ENCODE measurements at places on chromosomes 11 and 22.

DNA sequence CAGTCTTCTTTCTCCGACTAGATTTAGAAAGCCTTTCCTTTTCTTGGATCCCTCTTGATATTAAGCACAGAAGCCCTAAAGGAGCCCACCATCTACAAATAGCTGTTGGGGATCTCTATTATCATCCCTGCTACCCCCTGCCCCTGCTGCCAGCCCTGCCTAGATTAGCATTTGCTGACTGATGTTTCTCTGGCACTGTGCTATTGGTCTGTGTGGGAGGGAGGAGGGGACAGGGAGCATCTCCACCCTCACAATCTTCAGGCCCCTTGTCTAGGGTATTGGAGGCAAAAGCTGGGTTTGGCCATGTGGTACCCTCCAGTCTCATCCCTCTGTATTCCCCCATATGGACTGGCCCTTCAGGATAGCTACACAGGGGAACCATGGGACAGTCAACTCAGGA, 6.2 kb downstream of the USH1C start:
- DNase-seq: no peak

GRCh38 chr11:12196308-12196707, 85.9 kb downstream of the MICAL2 start:
- DNase-seq: no peak

GRCh38 chr22:28817919-28818859, 17.8 kb upstream of the XBP1 start:
- no peak for DNase-seq

- DNase-seq: no peak
Measured at GRCh38 chr11:47732271-47732670, 17.1 kb upstream of the AGBL2 start.

- no peak for DNase-seq
Measured at GRCh38 chr22:46538814-46539160, 1.4 kb upstream of the CELSR1 start.

DNA sequence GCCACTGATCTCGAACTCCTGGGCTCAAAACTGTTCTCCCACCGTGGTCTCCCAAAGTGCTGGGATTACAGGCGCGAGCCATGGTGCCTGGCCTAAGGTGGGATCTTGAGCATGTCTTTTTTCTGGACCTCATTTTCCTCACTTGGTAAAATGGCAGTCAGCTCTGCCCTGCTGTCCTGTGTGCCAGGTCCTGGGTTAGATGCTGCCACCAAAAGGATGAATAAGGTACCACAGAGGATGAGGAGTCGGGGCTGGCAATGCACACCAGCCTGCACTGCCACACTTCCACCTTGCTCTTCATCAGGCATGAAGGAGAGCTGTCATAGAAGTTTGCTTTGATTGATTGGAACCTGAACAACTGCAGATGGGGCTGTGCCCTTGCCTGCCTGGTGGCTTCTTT, 32.3 kb downstream of the ACO2 start:
- no peak for DNase-seq

DNA sequence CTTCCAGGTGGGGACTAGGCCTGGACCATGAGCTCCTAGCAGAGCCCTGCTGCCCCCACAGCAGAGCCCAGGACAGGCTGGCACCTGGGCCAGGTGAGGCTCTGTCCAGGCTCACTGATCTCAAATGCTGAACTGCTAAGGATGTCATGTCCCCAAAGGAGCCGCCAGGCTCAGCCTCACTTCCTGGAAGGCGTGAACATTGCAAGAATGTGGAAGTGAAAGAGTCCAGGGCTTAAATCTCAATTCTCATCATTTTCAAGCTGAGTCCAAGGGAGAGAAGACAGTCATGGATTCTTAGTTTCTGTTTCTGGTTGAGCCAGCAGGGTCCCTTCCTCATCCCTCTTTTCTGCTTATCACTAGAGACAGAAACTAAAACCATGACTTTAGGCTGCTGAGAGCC, 5.0 kb downstream of the ASCL2 start:
- DNase-seq: no peak

GRCh38 chr11:125939081-125939521, 6.7 kb upstream of the VSIG10L2 start:
- no peak for DNase-seq
